ENCODE measurements at places on chromosomes 6 and 20.

GRCh38 chr6:43900560-43900915 is 130.5 kb downstream of the VEGFA start:
- DNase-seq = no peak

GRCh38 chr6:128139519-128139918 is 238.7 kb upstream of the THEMIS start:
- no peak for DNase-seq

DNA sequence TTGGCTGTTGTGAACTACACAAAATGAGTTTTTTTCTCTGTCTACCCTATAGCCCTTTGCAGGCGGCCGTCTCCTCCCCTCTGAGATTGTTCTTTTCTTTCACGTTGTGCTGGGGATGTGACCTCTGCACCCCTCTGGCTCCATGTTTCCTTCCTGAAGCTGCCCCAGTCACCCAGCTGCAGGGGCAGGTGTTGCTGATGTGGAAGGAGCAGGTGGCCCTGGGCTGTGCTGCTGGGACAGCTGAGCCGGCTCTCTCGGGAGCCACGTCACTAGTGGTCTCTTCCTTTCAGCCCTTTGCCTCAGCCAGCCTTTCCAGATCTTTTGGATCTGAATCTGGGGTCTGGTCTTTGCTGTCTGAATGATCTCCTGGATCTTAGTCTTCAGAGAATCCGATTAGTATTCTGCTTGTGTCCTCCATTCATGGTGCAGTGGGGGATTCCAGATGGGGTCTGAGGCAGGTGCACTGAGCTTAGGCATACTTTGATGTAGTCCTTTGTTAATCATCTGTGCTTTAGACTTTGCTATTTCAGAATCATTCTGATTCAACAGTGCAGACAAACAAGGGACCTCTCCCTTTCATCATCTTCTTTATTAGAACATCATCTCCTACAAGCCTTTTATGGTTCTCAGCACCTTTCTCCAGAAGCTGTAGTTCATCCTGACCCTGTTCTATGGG is 31.4 kb downstream of the TMEM181 start:
- DNase-seq = no peak

- DNase-seq = no peak
Measured at GRCh38 chr20:38320221-38320620, 16.3 kb downstream of the BPI start.

Measured in left renal cortex interstitium (tissue), 4 donors.